ENCODE measurements at places on chromosomes 3 and 15. TPM values are rescaled to one million over a fixed set of nuclear protein-coding genes. Genes with fewer than 3 reads are reported as not detected.

LRRC49 gene
- 6.3 TPM for total RNA-seq

DNA sequence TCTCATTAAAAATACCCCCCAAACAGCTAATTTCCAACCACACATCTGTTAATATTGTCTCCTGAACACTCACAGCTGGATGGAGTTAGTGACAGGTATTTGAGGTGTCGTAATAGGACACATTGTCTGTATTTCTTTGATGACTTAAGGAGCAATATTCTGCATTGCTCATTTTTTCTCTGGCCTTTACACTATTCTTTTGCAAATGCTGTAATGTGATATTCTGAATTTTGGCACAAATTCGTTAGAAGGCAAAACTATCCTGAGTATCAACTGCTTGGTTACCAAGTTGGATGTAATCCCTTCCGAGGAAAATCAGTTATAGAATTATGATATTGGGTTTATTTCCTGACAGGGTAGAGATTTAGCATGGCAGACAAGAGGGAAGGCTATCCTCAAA lies 1030.2 kb downstream of the MCTP2 start:
- no peak for DNase-seq

DNA sequence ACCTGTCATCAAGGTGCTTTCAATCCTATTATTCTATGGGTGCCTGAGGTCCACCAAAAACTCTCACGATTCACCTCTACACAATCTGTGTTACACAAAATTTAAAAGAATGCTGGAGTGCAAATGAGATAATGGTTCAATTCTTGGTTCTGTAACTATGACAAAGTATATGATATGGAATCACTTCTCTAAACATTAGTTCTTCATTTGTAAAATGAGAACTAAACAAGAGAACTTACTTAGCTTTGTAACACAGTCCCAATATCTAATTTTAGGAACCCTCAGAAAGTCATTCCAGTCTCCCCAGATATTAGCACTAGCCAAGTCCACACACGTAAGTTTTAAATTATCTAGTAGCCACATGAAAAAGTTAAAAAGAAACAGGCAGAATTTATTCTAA lies 111.5 kb downstream of the TBL1XR1 start:
- no peak for DNase-seq

EPHA3 gene
- total RNA-seq, result not detected

ANKUB1 gene
- total RNA-seq, result not detected

DNA sequence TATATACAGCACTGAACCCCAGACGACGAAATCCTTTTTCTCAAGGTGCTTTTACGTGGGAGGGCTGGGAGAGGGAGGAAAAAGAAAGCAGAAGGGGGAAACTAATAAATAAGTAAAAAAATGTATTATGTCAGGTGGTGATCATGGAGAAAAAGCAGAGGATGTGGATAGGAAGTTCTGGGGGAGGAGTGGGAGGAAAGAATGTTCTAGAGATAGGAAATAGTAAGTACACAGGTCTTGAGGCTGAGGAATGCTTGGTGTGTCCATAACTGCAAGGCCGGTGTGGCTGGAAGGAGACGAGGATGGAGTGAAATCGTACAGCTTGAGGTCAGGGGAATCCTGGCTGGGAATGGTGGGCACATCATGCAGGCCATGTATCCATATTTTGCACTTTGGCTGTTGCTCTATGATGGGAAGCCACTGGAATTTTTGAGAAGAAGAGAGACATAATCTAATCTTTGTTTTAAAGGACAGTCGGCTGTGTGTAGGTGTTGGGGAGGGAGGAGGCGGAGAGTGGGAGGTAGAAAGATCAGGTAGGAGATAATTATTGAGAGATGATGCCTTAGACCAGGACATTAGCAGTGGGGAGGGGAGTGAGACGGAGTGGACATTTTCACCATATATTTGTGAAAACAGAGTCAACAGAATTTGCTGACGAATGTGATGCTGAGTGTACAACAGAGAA lies 1.8 kb upstream of the UBE2E2 start:
- DNase-seq, result no peak

DNA sequence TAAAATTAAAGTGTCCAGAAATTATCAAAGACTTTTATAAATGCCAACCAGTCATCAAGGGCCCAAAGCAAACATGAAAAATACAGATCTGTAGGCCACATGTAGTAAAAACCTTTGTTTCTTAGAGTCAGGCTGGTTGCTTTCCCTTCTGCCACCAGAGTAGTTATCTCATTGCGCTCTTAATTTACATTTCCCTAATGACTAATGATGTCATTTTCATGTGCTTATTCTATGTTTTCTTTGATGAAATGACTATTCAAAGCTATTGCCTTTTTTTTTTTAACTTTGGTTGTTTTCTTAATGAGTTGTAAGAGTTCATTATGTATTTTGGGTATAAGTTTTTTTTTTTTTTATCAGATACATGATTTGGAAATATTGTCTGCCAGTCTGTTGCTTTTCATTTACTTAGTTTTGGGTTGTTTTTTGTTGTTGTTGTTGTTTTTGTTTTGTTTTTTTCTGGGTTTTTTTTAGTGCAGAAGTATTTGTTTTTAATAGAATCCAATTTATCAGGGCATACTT lies 140.6 kb downstream of the HCN4 start:
- no peak for DNase-seq

TRPM1 gene
- total RNA-seq, result not detected

- no peak for DNase-seq
These were observed 471.5 kb downstream of the FGF12 start for GRCh38 chr3:192255839-192256238.

C3orf49 gene
- total RNA-seq, result not detected

GRCh38 chr3:9111417-9111816 lies 138.0 kb downstream of the SRGAP3 start:
- DNase-seq, result no peak

SLC9A9 gene
- 1.7 TPM for total RNA-seq

- peak; percentile 74 for DNase-seq
These were observed 14.9 kb upstream of the TMCC1 start for GRCh38 chr3:129908417-129908816.

ROBO1 gene
- total RNA-seq, result 17.5 TPM

GRCh38 chr15:98610991-98611390 lies 37.3 kb upstream of the IGF1R start:
- no peak for DNase-seq

DNA sequence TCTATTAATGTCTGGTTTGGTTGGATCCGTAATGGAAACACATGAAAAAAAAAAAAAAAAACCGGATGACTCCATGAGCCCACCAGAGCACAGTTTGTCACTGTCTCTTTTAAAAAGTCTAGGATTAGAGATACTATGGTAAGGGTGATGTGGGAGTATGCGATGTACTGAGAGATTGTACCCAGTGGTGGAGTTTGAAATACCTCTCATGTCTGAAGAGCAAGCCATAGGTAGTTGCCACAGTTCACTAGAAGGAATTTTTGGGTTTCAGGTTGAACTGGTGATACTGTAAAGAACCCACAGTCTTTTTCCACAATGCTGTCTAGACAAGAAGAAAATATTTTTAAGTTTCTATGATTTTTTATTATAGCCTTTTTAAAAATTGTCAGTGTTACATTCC lies 132.9 kb downstream of the KLHL25 start:
- DNase-seq, result no peak

- DNase-seq, result no peak
These were observed 124.4 kb upstream of the PHLDB2 start for GRCh38 chr3:111734652-111735051.

DNA sequence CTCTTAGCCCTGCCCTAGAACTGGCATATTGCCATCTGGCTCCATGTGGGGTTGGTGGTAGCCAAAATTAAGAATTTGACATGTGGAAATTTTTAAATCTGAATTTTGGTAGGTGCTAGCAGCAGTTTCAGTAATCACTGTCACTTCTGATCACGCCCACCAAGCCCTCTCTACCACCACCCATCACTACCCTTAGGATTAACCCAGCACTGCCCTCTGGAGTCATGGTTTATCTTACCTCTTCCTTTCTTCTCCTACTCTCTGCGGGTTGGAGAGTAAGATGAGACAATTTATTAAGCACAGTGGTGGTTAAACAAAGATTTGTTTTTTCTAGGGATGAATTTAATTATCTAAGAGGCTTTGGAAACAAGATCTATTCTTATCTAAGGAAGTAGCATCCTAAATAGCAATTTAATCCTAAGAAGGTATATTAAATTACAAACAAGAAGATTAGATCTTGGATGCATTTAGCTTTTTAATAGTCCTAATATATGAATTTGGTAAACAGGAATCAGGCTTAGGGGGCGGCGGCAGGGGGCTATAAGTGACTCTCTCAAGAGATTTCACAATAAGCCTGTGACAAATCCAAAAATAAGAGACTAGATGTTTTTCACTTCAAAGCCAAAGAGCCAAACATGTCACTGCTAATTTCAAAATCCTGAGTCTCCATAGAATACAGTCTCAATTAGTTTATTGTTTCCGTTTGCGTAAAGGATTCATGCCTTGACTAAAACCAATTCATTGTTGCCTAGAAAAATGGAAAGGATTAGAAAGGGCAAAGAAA lies 498.4 kb upstream of the UBE2E2 start:
- DNase-seq, result no peak

GRCh38 chr3:179321668-179322285 lies 1.1 kb upstream of the ZNF639 start:
- DNase-seq, result peak; percentile 32

DNA sequence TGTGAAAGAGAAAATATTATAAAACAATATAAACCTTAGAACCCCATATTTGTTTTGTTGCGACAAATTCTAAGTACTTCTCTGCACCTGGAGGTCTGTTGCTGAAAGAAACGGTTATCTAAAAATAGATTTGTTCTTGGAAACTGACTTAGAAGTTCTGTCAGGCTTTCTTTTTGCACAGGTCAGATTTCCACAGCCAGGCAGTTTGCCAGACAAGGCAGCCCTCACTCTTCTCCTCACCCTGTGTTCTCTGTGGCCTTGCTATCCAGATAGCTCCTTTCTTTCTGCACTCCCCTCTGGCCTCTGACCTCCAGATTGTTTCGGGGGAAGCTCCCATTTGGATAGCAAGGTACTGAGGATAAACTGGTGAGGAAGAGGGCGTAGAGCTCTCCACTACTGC lies 413.3 kb upstream of the ONECUT1 start:
- no peak for DNase-seq

C3orf22 gene
- not detected for total RNA-seq

GRCh38 chr3:164194842-164195241 lies 883.5 kb downstream of the SI start:
- no peak for DNase-seq

DNA sequence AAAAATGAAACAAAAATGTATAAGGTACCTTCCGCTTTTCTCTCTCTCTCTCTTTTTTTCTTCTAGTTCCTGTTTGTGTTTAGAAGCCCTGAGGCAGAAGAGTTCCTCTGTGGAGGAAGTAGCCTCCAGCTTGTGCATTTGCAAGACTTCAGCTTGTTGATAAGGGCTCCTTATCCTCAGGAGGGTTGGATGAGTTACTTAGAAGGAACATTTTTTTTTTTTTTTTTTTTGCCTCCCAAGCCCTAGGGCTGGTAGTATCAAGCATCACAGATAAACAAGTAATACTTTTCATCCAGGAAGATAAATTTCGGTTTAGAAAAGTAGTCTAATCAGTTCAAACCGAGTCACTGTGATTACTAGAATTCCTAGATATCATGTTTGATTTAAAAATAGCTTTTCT lies 91.0 kb upstream of the CBLB start:
- DNase-seq, result no peak
